ENCODE measurements at places on chromosomes 13 and 19.
A peak's percentile ranks its signal among the peaks of the same experiment; 100 is the strongest.

DNA sequence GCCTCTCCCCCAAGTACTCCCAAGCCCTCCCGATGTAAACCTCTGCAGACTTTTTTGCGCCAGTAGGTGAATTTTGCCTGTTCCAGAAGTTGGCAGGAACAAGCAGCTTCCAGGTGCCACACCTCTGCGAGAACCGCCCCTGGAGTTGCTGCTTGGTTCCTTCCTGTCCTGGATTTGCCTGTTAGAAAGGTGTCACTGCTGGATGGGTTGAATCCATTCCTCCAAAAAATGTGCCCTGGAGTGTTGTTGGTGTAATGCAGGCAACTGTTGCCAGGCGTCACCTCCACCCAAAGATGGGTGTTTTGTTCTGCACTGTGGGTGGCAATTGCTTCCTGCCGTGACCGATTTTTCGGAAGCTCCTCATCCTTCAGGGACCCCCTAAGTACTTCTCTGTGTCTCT lies 5.7 kb downstream of the PGPEP1 start:
- DNase-seq = no peak

DNA sequence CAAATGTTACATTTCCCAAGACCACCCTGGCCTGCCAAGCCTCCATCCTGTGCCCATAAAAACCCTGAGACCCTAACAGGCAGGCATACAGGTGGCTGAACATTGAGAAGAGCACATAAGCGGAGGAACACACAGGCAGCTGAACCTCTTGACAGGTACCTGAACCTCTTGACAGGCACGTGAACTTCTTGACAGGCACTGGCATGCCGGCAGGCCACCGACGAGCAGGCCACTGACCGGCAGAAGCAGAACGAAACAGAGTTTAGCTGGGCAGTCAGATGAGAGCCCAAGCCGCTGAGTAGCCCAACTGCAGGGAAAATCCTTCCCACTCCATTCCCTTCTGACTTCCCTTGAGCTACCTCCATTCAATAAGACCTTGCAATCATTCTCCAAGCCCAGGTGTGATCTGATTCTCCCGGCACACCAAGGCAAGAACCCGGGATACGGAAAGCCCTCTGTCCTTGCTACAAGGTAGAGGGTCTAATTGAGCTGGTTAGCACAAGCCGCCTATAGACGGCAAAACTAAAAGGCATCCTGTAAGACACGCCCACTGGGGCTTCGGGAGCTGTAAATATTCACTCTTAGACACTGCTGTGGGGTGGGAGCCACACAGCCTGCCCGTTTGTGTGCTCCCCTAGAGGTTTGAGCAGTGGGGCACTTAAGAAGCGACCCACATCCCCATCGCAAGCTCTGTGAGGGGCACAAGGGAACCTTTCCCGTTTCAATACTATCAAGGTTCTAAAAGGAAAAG lies 2613.9 kb upstream of the PCDH20 start:
- no peak for DNase-seq

- DNase-seq = peak; percentile 86
Observed at GRCh38 chr19:51441410-51442390, 16.6 kb downstream of the SIGLEC8 start.

- peak; percentile 68 for DNase-seq
Observed at GRCh38 chr13:75486146-75487062, 4.4 kb upstream of the TBC1D4 start.

GRCh38 chr13:41461527-41462139 lies 4.3 kb downstream of the RGCC start:
- peak; percentile 34 for DNase-seq

GRCh38 chr13:84954636-84955035 lies 844.6 kb downstream of the SLITRK6 start:
- peak; percentile 89 for DNase-seq

DNA sequence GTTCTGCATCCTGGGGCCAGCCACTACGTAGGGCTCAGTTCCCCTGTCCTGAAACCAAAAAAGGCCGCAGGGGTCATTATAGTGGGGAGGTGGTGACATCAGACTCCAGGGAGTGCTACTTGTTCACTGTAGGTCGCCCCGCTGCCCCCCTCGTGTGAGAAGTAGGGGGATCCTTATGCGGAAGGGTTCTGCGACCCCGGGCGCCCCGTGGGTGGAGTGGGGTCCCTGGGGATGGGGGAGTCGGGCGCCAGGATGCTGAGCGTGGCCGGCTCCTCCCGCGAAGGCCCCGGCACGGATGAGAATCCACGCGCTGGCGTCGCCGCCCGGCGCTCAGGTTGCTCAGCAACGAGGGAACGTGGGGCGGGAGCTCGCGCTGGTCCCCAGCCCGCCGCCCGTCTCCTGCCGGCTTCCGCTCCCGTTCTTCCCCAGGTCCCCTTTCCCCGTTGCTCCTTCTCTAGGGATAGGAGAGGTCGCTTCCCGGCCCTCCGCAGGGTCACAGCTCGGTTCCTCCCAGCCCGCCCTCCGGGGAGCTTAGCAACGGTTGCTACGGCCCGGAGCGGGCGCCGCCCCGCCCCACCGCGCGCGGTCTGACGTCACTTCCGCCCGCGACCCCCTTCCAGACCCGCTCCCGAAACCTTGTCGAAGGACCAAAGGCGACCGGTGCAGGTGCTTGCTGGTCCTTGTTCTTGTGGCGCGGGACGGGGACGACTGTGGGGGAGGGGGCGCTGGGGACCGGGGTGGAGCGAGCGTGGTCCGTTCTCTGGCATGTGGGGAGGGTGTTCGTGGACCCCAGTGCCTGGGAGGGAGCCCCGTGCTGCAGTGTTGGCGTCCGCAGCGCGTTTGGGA lies at the start of gene NAT14:
TSS of gene NAT14 (plus strand) at position 596 of the 846 bp plus-strand sequence. CDS start 521 bp downstream, outside the sequence.
- DNase-seq = peak; percentile 76

DNA sequence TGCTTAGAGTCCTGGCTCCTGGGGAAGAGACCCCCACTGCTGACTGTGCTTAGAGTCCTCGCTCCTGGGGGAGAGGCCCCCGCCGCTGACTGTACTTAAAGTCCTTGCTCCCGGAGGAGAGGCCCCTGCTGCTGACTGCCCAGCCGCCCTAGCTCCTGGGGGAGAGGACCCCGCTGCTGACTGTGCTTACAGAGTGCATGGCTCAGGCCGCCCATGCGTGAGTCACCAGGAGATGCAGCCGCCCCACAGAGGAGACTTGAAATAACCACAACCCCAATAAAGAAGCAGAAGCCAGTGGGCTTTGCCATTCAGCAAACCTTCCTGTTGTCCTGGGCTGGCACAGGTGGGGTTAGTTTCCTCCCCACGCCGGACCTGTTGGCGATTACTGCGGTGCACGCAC lies 79.2 kb upstream of the C13orf46 start:
- peak; percentile 78 for DNase-seq

- DNase-seq = peak; percentile 76
Observed at GRCh38 chr19:10644260-10645007, 9.7 kb upstream of the ILF3 start.

GRCh38 chr13:27481766-27482165 lies 31.4 kb upstream of the MTIF3 start:
- DNase-seq = peak; percentile 44

GRCh38 chr13:98352226-98352625 lies 175.2 kb upstream of the RNF113B start:
- DNase-seq = no peak

DNA sequence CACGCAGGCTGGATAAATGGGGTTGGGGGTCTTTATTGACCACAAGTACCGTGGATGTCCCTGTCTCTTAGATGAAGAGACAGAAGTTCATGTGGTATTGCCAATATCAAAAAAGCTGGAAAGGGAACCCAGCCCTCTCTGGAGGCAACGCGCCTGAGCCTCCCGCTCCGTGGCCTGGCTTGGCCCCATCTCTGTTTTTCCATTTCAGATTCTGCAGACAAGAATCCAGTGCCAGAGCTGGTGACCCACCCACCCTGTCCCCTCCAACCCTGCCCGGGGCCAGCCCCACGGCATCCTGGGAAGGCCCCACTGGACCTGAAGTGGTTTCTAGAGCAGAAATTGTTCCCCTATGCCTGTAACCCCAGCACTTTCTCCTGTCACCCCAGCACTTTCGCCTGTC lies 57.7 kb downstream of the PTPRS start:
- DNase-seq = no peak

DNA sequence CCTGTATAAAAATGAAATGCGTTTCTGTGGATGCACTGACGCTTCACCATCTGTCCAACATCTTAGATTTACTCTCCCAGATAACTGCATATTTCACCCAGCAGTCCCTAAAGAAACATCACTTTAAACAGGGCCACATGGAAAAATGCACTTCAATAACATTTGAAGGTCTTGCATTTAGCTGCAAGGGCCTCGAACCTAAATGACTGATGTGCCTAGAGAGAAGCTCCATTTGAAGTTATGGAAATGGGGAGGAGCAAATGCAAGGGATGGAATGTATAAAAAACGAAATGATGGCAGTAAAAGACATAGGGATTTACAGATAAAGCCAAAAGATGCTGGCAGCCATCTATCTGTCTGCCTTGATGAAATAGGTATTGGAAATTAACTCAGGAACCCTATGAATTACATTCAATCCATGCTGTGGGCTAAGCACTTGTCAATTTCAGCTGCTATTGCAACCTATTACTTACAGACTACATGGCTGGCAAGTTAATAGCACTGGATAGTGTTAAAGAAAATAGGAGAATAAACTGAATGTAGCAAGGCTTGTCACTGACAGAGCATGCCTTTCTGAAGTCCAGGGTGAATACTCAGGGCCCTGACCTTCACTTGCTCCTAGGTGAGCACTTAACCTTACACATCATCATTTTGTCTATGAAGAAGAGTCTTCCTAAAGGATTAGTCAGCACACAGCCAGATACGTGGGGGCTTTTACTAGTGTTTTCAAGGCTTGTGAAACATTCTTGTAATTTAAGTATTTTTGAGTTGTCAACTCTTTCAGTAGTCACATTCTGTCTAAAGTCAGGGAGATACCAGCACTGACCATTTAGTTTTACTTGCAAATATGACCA lies 963.4 kb downstream of the PCDH17 start:
- no peak for DNase-seq

DNA sequence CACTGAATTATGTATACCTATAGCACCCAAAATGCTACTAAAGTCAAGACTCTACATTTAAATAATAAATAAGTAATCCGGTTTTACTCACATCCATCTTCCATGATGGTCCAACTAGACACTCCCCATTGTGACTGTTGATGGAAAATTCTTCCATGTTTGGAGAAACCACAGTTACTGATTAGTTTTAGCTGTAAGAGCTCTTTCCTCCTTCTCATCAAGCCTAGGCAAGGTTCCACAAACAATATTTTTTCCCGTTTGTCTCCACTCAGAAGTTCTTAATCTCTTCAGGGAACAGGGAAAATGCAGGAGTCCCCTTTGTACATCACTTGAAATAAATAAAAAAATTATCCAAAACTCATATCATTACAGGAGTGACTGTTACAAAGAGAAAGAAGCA lies 70.7 kb upstream of the EDNRB start:
- no peak for DNase-seq

DNA sequence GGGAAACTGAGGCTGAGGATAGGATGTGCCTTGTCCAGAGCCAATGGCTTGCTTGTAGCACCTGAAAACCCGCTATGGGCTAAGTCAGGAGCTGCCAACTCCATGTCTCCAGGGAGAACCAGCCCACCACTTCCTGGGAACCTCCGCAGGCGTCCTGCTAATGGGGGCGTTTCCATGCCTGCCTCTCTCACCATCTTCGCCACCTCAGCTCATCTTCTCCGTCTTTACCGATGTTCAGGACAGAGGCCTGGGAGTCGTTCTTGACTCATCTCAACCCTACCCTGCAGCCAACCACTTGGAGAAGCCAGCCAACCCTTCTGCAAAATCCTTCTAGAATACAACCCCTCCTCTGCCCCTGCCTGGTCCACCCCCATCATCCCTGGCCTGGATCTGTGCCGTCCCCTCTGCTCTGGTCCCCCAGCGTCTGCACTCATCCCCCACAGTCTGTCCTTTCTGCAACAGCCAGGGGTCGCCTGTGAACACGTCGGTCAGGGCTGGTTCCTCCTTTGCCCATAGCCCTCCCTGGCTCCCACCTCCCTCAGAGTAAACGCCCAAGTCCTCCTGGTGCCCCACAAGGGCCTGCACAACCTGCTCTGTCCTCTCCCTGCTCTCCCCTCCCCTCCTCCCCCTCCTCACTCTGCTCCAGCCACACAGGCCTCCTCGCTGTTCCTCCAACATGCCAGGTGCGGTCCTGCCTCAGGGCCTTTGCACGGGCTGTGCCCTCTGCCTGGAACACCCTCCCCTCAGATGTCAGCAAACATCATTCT lies 31.0 kb downstream of the PTPRS start:
- DNase-seq = no peak

GRCh38 chr19:33241530-33242101 lies 16.0 kb upstream of the SLC7A10 start:
- peak; percentile 66 for DNase-seq

GRCh38 chr13:109118521-109118920 lies 489.1 kb downstream of the MYO16 start:
- DNase-seq = no peak

- DNase-seq = no peak
Observed at GRCh38 chr19:28171983-28172382, 1041.0 kb downstream of the UQCRFS1 start.

GRCh38 chr13:32136716-32137115 lies 105.1 kb downstream of the FRY start:
- DNase-seq = no peak

GRCh38 chr13:79528356-79528755 lies 47.4 kb downstream of the NDFIP2 start:
- DNase-seq = no peak

- DNase-seq = no peak
Observed at GRCh38 chr13:33612641-33613638, 205.0 kb upstream of the RFC3 start.

DNA sequence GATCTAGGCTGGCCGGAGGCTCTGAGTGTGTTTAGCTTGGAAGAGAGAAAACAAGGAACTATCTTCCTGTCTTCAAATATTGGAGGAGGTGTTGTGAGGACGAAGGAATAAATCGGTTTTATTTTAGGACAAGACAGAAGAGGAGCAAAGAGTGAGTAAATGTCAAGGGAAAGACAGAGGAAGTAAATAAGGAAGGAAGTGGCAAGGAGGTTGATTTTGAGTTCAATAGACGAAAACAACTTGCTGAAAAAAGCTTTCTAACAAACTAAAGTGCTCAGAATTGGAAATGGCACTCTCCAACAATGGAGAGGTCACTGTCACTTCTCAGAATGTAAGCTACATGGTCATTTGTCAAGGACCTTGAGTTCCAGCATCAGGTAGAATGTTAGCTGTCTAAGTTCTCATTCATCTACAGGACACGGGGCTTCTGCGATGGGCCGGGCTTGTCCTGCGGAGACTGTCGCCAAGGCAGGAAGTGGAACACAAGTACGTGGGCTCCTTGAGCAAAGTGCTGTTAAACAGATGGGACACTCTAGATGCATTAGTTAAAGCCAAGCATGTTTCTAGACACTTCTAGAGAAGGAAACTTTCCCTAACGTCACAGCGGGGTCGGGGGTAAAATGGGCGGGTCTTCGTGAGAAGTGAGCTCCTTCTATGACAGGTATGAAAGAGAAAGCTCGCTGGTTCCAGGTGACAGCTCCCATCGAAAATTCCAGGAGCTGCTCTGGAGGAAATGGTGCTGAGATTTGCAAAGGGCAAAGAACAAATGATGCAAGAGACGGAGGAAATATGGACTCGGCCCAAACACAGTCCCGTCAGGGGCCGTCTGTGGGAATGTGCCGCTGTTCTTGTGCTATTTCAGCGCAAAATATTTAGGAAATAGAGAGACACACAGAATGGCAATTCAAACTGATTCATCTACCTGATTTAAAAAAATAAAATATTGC lies 103.9 kb upstream of the UBL3 start:
- no peak for DNase-seq

- DNase-seq = no peak
Observed at GRCh38 chr13:31000889-31001288, 68.4 kb downstream of the TEX26 start.

Data from common myeloid progenitor, CD34-positive (primary cell).